A172 (cell line): ENCODE measurements at places on chromosomes 11 and 22. TPM values are rescaled to one million over a fixed set of nuclear protein-coding genes. Genes with fewer than 3 reads are reported as not detected.

GRCh38 chr11:89293965-89294679, 116.4 kb downstream of the TYR start:
- DNase-seq = no peak

GRCh38 chr11:5300251-5300650, 1.5 kb downstream of the OR51B4 start:
- no peak for DNase-seq

- DNase-seq = no peak
Measured at GRCh38 chr22:26884921-26885320, 227.5 kb downstream of the MIAT start.

DNA sequence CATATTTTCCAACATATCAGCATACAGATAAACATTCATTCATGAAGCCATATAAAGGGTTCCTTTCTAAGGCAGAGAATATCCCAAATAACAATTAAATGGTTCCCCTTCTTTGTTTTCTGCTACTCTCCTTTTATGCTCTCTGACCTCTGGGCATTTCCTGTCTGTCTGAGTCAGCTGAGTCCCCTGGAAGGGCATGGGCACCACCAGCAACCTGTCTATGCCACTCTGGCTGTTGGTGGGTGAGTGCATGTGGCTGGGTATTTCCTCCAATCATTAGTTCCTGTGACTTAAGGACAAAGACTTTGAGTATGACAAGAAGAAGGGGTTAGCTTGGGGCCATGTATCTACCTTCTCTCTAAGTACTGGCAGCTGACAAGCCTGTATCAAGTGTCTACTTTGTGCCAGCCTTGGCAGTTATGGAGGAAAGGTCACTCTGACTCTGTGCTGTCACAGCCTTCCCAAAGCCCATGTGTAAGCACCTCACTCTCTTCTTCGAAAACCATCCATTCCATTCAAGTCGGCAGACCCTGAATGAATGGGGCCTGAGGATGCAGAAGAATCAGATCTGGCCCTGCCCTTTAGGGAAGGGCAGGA, 86.3 kb upstream of the PHOX2A start:
- DNase-seq = no peak

DNA sequence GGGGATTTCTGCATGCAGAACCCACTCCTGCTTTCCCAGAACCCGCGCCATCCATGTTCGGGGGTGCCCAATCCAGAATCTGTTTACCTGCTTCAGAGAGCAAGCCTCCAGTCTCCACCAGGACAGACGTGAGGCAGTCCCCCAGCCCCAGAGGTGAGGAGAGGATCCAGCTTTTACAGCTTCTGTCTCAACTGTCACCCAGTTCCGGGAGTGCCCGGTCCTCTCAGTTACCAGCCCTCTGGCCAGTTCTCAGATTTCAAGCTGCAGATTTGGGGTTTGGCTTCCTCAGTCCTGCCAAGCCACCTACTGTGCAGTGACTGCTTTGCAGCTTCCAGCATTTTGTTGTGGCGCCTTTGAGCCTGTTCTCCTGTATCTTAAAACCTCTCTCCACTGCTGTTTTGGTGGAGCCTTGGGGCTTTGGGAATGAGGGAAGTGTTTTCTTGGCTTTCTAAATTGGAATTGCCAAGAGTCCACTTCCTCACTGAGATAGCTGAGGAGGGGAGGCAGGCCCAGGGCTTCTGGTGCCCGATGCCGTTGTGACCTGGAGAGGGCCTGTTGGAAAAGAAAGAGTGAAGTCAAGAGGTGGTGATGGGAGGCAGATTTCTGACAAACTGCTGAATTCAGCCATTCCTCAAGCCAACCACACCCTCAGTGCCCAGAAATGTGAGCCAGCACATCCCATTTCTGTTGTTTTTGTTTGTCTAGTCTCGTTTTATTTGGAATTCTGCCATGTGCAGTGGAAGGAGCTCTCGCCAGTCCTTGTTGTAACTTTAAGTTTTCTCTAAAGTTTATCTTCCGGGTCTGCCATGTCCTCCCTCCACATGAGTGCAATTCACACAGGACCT, 513.4 kb downstream of the TBC1D22A start:
- DNase-seq = no peak

DNA sequence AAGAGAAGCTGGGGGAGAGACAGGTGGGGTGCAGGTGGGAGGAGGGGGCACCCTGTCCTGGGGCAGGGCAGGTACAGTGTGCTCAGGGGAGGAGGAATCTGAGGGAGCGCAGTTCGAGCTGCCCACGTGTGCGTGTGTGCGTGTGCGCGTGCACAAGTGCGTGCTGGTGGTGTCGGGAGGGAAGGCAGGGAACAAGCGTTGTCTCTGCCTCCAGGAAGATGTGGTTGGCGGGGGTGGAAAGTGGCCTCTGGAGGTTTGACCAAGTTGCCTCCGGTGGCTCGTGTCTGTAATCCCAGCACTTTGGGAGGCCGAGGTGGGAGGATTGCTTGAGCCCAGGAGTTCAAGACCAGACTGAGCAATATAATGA, 49.9 kb upstream of the THY1 start:
- DNase-seq = no peak

DNA sequence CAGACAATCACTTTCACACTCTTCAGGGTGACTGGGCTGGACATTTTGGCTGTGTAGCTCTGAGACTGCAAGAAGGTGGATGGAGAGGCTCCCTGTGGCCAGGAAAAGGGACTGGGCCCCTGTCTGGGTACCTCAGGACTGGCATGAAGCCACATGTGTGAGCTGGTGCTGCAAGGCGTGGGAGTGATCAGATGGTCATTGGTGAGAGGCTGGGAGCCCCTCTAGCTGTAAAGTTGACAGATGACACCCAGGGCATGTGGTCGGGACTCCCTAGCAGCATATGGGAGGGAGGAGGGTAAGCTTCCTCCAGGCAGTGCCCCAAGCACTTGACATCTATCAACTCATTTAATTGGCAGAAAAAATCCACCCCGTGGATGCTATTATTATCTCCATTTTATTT, 18.9 kb upstream of the CABP2 start:
- DNase-seq = no peak

DNA sequence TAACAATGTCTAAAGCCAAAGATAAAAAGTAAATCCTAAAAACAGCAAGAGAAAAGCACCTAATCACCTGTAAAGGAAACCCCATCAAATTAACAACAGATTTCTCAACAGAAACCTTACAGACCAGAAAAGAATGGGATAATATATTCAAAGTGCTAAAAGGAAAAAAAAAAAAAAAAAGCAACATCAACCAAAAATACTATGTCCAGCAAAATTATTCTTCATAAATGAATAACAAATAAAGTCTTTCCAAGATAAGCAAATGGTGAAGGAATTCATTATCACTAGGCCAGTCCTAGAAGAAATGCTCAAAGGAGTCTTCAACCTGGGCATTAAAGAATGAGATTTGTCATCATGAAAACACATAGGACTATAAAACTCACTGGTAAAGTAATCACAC, 192.0 kb upstream of the UBASH3B start:
- no peak for DNase-seq

GRCh38 chr11:110919241-110919922, 207.1 kb upstream of the ARHGAP20 start:
- DNase-seq = no peak

DNA sequence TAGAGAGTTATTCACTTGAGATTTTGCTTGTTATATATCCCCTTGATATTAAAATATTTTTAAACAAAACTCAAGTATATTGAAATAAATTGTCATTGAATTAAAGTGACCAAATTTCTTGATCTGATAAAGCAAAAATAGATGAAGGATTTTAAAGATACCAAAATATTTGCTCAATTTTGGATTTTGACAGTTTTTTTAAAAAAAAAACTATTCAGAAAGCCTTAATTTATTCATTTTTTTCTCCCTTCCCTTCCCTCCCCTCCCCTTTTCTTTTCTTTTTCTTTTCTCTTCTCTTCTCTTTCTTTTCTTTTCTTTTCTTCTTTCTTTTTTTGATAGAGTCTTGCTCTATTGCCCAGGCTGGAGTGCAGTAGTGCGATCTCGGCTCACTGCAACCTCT, 163.7 kb downstream of the DYNC2H1 start:
- DNase-seq = no peak

DNA sequence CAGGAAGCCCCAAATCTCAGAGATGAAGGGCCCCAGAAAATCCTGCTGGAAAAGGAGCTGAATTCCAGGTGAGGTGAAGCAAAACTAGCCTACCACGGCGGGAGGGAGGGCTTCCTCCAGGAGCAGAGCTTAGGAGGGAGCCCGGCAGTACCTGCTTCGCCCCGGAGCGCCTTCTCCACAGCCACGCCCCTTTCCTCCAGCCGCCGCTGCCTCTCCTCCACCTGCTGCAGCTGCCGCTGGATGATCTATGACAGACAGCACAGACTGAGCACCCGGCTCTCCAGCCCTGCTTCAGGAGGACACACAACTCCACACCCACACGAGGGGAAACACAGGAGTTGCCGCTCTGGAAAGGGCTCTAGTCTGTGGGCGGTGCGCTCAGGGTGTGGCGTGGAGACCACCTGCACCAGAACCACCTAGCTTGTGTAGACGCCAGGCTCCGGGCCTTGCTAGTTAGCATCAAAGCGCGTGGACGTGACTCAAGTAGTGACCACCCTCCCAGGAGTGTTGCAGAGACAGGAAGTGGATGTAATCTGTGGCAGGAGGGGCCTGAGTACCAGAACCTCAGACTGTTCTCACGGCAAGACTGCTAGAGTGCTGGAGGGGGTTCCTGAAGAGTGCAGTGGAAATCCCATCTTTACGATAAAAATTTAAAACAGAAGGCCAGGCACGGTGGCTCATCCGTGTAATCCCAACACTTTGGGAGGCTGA, 34.6 kb upstream of the BID start:
- DNase-seq = no peak

- DNase-seq = no peak
Measured at GRCh38 chr11:8503910-8504364, 90.1 kb downstream of the STK33 start.

DNA sequence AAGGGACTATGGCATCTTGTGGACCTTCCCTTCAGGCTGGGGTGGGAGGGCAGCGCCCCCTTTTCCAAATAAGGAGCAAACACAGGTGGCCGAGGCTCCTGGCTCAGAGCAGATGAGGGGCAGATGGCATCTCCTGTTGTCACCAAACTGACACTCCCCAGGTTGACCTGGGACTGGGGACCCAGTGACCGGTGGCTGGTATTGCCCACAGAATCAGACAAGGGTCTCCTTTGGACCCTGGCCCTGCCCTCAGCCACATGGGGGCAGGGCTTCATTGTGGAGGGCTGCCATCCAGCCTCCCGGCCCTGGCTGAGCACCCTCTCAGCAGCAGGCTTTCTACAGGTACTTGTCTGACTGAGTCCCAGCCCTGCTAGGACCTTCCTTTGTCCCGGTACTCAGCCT, 842 bp upstream of the SIGIRR start:
- DNase-seq = no peak

DNA sequence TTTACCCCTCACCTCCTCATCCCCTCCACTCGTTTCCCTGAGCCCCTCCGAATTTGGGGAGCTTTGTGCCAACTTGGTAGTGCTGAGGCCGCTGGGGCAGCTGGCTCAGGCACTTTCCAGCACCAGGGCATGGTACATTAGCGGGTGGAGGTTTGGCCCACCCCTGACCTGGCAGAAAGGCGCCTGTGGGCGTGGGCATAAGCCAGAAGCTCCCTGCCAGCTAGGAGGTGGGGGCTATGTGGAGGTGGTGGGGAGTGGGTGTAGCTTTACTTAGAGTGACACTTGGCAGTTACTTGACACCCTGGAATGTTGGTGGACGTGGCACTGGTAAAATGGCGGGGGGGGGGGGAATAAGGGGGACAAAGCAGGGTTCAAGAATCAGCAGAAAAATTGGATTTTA, 10.3 kb upstream of the IGF2 start:
- no peak for DNase-seq

GRCh38 chr11:81004576-81004975, 1563.7 kb upstream of the TENM4 start:
- no peak for DNase-seq

Gene LINC01488
- total RNA-seq = not detected in 2 replicates

Gene OSM
- total RNA-seq = not detected in 2 replicates

Gene PIWIL4
- total RNA-seq = 0.24 and 3.2 TPM in 2 replicates

Gene DEFB108B
- not detected in 2 replicates for total RNA-seq

Gene TRIM64
- total RNA-seq = not detected in 2 replicates

Gene IL17REL
- not detected in 2 replicates for total RNA-seq
